ENCODE measurements at places on chromosomes 2 and 18.

DNA sequence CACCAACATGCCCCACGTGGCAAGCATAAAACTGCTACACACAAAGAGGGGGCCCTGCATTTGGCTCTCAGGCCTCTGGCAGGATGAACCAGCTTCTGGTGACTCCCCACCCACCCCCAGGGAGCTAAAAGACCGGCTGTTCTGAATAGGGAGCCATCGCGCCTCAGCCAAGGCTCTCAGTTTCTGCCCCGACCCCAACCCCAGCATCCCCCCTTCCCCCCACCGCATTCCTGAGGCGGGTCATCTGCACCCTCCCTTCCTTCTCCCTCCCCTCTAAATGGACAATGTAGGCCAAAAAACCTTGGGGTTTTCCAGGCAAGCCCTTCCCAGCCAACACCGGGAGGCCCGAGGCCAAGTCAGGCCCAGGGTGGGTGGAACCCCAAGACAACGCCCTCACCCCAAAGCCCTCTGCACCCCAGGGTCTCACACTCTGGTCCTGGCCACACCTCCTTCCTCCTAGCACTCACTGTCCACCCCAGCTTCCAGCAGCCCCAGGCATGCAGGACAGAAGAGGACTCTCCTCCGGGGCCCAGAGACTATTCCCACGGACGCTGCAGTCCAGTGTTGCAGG, 5.7 kb downstream of the CYP26B1 start:
- DNase-seq: no peak

GRCh38 chr18:54961016-54961423, 1.8 kb upstream of the CCDC68 start:
- DNase-seq: no peak

GRCh38 chr2:164952057-164952702, 3.1 kb downstream of the SLC38A11 start:
- no peak for DNase-seq

DNA sequence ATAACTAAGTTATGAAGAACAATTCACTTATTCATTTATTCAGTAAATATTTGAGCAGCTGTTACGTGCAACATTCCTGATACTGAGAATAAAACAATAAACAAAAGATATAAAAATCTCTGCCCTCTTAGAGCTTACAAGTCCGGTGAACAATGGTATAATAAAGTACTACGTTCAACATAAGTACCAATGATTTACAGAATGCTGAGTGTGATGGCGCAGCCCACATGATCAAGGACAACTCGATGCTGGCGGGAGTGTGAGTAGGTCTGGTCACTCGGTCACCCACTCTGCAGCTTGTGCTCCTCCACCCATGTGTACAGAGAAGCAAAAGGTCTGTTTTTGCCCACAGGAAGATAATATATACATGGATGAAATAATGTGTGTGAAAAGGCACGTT, 254.3 kb downstream of the BCL11A start:
- DNase-seq: no peak

DNA sequence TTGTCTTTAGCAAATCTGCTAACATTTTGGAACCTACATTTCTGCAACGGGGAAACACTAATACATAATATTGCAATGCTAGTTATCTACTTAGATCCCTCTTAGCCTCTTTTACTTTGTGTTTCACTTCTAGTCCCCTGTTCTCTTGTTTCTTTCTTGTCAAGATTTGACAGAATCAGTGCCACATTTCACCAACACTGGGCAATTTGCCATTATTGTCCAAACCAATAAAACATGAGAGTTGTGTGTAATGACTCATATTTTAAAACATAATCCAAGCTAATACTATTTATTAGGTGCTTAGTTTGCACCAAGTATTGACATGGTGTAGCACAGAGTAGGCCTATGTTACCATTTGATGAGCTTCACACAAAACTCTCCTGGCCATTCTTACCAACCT, 33.7 kb upstream of the ACVR1C start:
- no peak for DNase-seq

DNA sequence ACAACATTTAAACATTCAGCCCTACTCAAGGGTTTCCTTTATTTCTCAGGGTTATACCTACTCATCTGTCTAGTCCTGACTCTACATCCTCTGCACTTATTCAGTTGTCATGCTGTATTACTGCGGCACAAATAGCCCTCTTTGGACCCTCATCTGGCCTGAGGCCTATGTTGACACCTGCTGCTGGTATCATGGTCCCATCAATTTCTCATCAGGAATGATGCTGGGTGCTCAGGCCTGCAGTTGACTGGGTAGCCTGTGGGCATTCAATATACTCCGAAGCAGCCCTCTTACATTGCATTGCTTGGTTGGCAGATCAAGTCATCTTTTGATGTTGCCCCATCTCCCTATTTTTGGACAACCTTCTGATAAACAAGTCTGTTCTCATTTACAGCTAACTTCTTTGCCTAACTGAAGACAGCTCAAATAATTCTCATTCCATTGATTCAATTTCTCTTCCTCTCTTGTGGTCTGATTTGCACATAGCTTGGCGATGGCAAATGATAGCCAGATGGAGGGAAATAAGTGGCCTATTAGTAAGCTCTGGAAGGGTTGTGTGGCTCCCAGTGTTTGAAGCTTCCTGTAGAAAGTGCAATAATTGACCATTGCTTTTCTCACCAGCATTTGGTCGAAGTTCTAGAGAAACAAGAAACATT, 19.1 kb upstream of the MC4R start:
- DNase-seq: no peak

DNA sequence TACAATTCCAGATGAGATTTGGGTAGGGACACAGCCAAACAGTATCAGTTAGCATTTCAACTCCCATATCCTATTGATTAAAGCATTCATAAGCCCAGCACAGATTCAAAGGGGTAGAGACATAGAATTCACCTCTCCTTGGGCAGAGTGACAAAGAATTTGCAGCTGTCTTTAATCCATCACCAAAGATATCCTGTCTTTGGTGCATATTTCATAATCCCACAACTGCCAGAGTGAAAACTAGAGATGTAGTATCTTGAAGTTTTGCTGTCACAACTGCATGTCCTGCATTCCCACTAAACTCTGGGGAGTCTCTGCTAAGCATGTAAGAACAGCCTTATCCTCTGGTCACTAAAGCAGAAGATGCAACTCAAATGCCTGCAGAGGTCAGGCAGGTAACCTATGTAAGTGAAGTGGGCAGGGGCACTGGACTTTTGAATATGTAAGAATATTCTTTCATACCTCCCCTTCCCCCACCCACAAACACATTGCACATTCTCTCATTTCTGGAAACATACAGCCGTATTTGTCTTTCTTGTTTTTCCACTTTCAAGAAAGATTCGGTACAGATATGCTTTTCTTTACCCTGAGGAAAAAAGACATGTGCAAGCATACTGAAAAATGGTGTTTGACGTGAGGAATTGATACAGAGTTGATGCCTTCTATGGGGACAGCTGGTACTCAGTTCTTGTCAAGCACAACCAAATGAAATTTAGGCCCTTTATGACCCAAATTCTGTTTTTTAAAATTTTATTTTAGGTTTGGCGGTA, 283.1 kb downstream of the SP3 start:
- DNase-seq: no peak

GRCh38 chr2:237737196-237737865, 61.2 kb upstream of the RBM44 start:
- DNase-seq: no peak

- no peak for DNase-seq
Observed at GRCh38 chr2:65392609-65393008, 39.8 kb downstream of the SPRED2 start.

- DNase-seq: no peak
Observed at GRCh38 chr2:170165129-170165528, 12.8 kb upstream of the MYO3B start.

- DNase-seq: no peak
Observed at GRCh38 chr2:182954789-182955188, 83.5 kb downstream of the NCKAP1 start.

GRCh38 chr18:12843420-12844350, 40.4 kb downstream of the PTPN2 start:
- DNase-seq: no peak
